ENCODE measurements at places on chromosomes 2 and 18. TPM values are rescaled to one million over a fixed set of nuclear protein-coding genes. Genes with fewer than 3 reads are reported as not detected.

ANKRD30B gene
- not detected for polyA plus RNA-seq

UGT1A8 gene
- polyA plus RNA-seq: not detected

HNMT gene
- polyA plus RNA-seq: 84.2 TPM

UGT1A5 gene
- polyA plus RNA-seq: not detected

LHCGR gene
- polyA plus RNA-seq: 0.21 TPM

RPRM gene
- 1.3 TPM for polyA plus RNA-seq

PRSS56 gene
- polyA plus RNA-seq: not detected

LRATD1 gene
- 16.0 TPM for polyA plus RNA-seq

HJURP gene
- 17.2 TPM for polyA plus RNA-seq

MDH1B gene
- polyA plus RNA-seq: 7.6 TPM

MATN3 gene
- 12.3 TPM for polyA plus RNA-seq

- DNase-seq: no peak
These were observed 164.1 kb downstream of the TMEM247 start for GRCh38 chr2:46643493-46643892.

DNA sequence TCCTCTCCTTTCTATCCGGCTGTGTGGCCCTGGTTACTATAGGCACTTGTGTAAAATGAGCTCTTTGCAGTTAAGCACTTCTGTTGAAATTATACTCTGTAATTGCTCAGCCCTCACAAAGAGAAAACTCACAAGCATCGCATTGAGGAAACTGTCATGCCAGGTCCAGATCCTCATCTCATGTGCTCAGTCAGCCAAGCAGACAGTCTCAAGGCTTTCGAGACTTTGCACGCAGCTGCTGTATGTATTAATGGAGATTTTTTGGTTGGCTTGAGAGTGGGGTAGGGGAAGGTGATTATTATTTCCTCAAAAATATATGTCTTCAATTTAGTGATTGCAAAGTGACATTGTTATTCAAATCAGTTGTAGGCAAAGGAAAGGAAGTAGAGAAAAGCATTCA, 33.0 kb upstream of the PHLPP1 start:
- no peak for DNase-seq

DNA sequence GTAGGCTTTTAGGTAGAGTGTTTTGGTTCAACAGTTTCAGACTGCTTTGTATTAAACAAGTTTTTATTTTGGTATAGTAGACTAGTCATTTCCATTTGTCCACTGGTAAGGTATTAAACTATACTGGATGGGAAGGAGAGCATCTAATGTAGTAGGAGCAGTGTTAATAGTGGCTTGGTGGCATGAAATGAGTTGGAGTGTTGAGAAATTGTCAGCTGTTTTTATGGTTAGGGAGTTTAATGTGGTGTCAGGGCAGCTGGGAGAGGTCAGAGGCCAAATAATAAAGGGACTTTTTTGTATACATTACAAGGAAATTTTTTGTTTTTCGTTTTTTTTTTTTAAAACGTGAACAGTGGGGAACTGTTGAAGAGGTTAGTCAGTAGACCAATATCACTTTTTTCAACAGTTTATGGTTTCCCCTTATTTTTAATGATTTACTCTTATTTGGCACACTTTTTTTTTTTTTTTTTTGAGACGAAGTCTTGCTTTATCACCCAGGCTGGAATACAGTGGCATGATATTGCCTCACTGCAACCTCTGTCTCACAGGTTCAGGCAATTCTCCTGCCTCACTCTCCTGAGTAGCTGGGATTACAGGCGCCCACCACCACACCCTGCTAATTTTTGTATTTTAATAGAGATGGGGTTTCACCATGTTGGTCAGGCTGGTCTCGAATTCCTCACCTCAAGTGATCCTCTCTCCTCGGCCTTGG, 21.2 kb downstream of the ACTR3 start:
- DNase-seq: peak; percentile 30

DNA sequence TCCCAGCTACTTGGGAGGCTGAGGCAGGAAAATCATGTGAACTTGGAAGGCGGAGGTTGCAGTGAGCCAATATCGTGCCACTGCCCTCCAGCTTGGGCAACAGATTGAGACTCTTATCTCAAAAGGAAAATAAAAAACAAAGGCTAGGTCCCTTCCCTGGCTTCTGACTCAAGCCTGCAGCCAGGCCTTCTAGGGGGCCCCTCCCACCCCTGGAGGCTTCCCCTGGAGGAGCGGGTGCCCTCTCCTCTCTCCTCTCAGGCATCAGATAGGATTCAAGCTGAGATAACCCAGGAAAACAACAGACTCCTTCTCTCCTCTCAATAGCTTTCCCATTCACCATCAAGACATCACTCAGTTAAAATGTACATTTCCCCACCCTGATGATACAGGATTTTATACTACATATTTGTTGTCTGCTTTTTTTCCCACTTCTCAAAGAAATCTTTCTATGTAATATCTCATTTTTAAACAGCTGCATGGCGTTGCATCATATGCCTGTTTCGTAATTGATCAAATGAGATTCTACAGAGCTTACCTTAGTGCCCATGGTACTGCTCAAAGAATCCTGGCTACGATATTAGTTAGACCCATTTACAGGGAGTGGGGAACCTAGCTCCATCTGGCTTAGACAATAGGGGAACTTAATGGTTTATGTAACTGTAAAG, 20.6 kb upstream of the C2orf72 start:
- DNase-seq: no peak

DNA sequence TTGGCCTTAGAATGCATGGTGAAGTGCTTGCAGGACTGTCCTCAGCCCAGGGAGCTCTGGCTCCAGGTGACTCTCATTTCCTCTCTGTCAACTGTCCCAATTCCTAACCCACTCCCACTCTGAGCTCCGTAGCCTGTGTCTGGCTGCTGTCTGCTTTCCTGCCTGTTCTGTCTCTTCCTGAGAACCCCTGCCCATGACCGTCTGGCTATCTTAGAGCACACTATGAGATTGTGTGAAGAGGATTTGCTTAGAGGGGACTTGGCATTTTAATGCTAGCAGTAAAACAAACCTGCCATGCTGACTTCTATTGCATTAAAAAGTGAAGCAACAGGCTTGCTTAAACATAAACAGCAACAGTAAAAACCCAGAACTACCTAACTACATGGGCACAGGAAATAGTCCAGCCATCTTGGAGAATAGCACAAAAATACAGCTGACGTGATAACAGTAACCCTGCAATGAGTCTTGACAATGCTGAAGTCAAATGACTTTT, 234.7 kb downstream of the PRKCE start:
- DNase-seq: no peak

DNA sequence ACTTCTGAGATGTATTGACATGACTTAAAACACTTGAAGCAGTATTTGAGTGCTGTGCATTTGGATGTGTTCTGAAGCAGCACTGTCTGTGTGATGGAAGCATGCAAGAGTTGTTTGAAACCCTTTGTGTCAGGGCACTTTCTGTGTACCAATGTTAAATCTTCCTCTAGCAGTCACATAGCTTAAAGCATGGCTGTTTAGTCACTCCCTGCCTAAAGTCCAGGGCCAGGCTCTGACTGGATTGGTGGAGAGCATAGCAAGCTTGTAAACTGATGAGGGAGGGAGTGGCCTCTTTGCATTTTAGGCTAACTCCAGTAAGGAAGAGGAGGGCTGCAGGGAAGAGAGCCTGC, 73.5 kb downstream of the MYO1B start:
- DNase-seq: no peak

DNA sequence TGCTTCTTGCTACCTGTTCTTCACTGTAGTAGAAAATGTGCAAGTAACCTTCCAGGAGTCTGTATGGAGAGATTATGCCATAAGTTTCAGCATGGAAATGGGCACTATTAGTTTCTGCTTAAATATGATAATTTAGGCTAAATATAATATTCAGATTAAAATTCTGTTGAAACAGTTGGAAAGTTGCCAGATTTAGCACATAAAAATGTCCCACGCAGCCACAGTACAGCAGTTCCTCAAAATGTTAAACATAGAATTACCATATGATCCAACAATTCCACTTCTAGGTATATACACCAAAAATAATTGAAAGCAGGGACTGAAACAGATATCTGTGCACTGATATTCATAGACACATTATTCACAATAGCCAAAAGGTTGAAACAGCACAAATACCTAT, 121.2 kb downstream of the NRP2 start:
- no peak for DNase-seq

DNA sequence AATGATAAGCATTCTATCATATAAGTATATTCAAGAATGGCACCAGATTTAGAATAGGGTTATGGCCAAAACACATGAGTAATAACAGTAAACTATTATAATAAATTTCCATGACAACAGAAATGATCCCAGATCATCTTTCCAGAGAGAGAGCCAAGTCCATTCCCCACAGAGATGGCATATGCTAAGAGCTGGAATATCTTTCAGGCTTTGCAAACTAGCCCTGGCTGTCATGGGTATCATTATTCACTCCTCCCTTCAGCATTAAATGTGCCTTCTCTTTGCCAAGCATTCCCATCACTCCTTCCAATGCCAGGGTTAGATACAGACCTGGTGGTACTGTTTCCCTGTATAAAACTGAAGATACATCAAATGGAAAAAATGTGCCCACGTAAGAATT, 10.9 kb downstream of the FEZ2 start:
- no peak for DNase-seq

DNA sequence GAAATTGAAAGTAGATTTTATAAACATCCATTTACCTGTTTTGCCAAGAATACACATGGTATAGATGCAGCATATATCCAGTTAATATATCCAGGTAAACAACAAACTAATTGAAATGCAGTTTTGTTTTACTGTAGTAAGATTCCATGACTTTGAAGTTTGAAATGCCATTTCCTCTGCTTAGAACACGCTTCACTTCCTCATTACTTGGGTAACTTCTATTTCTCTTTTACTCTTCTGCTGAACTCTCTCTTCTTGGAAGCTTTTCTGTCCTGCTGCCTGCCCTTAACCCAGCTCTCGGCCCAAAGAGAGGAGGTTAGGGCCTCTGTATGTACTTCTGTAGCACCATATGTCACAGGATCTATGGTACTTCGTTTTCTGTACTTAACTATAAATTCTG, 14.1 kb upstream of the IL1RL2 start:
- no peak for DNase-seq

DNA sequence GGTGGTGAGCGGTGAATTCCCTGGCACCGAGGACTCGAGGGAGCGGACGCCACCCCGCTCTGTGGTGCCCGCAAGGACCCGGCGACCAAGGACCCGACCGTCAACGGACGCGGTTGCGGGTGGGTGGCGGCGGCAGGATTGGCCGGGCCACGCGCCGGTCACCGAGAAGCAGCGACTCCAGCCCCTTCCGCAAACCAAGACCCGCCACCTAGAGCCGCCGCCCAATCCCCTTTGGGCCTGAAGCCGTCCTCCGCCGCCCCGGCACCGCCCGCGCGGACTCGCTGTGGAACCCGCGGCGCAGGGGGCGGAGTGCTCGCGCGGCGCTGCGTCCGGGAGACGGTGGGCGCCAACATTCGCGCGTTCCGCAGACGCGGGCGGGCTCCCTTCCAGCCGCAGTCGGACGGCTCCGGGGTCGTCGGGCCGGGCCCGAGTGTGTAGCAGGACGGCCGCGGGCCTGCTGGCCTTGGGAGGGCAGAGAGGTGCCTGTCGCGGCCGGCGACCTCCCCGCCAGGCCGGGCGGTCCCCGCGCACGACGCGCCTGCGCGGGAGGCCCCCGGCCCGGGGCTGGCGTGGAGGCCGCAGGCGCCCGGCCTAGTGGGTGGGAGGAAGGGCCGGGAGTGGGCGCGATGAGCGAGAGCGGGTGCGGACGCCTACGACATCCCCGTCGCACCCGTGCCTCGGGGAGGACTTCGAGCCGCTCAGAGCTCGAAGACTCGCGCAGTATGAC, at the start of the genes FAM228B and PFN4:
TSS of gene FAM228B (plus strand) at position 275 of the 727 bp plus-strand sequence. CDS start 893 bp downstream, outside the sequence.
TSS of gene PFN4 (minus strand) at position 140 of the 727 bp plus-strand sequence. CDS start 799 bp downstream, outside the sequence.
- DNase-seq: peak; percentile 85

DNA sequence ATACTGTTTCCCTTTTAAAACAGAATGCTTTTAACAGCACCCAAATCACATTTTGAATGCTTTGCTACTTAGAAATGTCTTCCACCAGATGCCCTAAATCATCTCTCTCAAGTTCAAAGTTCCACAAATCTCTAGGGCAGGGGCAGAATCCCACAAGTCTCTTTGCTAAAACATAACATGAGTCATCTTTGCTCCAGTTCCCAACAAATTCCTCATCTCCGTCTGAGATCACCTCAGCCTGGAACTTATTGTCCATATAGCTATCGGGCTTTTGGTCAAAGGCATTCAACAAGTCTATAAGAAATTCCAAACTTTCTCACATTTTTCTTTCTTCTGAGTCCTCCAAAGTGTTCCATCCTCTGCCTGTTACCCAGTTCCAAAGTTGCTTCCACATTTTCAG, 1374.5 kb upstream of the NXPH2 start:
- no peak for DNase-seq

GRCh38 chr2:23069923-23070322, 315.1 kb upstream of the KLHL29 start:
- no peak for DNase-seq

DNA sequence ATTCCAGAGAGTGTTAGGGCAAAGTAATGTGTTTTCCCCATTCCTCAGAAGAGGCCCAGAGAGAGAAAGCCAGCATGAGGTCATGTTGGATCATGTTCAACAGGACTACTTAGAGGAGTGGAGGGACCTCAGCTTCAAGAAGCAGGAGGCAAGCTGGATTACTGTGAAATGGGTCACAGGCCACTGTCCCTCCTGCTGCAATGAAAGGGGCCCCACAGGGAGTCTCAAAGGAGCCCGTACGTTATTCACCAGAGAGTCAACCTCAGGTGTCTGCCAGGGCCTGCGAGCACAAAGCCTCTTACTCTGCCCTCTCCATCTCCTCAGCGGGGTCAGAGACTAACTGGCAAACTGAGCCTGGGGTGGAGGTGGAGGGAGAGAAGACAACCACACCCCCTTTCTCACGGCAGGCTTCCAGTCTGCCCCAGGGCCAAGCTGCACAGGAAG, 27.2 kb upstream of the ACYP2 start:
- DNase-seq: no peak

GRCh38 chr18:13435586-13436333, 217.2 kb downstream of the LDLRAD4 start:
- DNase-seq: no peak

- no peak for DNase-seq
These were observed 161.6 kb downstream of the TMEM18 start for GRCh38 chr2:515441-516127.
